ENCODE measurements at places on chromosomes 1 and 21. TPM values are rescaled to one million over a fixed set of nuclear protein-coding genes. Genes with fewer than 3 reads are reported as not detected.

The OR6K3 gene
- not detected for total RNA-seq

The MAP10 gene
- total RNA-seq, result 1.2 TPM

The UQCRHL gene
- total RNA-seq, result 3.1 TPM

The TAS1R1 gene
- total RNA-seq, result not detected

The LCE5A gene
- total RNA-seq, result not detected

The ATXN7L2 gene
- 6.5 TPM for total RNA-seq

The SETSIP gene
- total RNA-seq, result 0.26 TPM

The WLS gene
- total RNA-seq, result 217 TPM

The SPRR4 gene
- not detected for total RNA-seq

The SPATA6 gene
- total RNA-seq, result 6.4 TPM

The S100A1 gene
- total RNA-seq, result not detected

The RCSD1 gene
- 0.39 TPM for total RNA-seq

The SYCP1 gene
- total RNA-seq, result not detected

The EXTL1 gene
- 0.52 TPM for total RNA-seq

The ITPKB gene
- total RNA-seq, result 7.6 TPM

The VANGL1 gene
- total RNA-seq, result 12.4 TPM

The C1orf115 gene
- total RNA-seq, result 5.2 TPM

The EPHA2 gene
- 14.9 TPM for total RNA-seq
